ENCODE measurements at places on chromosomes 11 and 22. TPM values are rescaled to one million over a fixed set of nuclear protein-coding genes. Genes with fewer than 3 reads are reported as not detected.

Gene NXPE2
- not detected for total RNA-seq

Gene FREY1
- total RNA-seq = 0.75 TPM

Gene GSTT4
- not detected for total RNA-seq

Gene ACR
- not detected for total RNA-seq

Gene CDKN1C
- 3.0 TPM for total RNA-seq

Gene LYVE1
- 0.23 TPM for total RNA-seq

Gene TBC1D22A
- total RNA-seq = 11.8 TPM

Gene RAG2
- not detected for total RNA-seq

Gene SCGB1C1
- total RNA-seq = not detected

Gene MMP13
- not detected for total RNA-seq

Gene ZNF280A
- not detected for total RNA-seq

Gene VPREB3
- total RNA-seq = not detected

Gene F2
- total RNA-seq = not detected

Gene ADAMTS8
- total RNA-seq = 0.23 TPM

Measured in smooth muscle cell of the coronary artery (primary cell).